ENCODE measurements at places on chromosomes 5 and 9. TPM values are rescaled to one million over a fixed set of nuclear protein-coding genes. Genes with fewer than 3 reads are reported as not detected.

Gene SFXN1
- total RNA-seq = 83.0 TPM

DNA sequence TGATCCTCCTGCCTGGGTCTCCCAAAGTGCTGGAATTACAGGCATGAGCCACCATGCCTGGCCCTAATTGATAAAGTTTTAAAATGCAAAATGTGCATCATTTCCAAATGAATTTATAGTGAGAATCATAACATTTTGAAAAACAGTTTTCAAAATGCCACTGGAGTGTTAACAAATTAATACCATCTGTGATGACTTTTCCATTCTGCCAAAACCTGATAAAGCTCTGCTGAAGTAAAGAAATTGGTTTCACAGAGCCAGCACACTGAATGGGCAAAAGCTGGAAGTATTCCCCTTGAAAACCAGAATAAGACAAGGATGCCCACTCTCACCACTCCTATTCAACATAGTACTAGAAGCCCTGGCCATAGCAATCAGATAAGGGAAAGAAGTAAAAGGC is 89.6 kb downstream of the MUSK start:
- no peak for DNase-seq

GRCh38 chr5:964821-965220 is 43.8 kb upstream of the NKD2 start:
- DNase-seq = no peak

Gene MOB3B
- not detected for total RNA-seq

Gene FPGS
- 55.1 TPM for total RNA-seq

Gene LVRN
- total RNA-seq = 0.17 TPM

Gene CCDC69
- total RNA-seq = 0.60 TPM

Gene RORB
- not detected for total RNA-seq

Gene LARP1
- 207 TPM for total RNA-seq

DNA sequence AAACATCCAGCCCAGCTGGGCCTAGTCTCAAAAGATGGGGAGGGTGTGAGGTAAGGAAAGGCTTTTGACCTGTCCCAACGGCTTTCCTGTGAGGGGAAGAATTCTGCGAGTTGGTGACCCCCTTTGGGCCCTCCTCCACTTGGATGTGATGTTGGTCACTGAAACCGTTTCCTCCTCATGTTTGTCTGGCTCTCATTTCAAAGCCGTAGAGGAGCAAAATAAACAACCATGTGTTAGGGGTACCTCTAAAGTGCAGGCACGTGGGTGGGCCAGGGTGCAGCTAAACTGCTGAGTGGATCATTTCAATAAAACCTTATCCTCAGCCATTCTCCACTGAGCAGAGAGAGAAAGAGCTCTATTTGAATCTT is 84.3 kb upstream of the MELK start:
- no peak for DNase-seq

Gene OTP
- not detected for total RNA-seq

DNA sequence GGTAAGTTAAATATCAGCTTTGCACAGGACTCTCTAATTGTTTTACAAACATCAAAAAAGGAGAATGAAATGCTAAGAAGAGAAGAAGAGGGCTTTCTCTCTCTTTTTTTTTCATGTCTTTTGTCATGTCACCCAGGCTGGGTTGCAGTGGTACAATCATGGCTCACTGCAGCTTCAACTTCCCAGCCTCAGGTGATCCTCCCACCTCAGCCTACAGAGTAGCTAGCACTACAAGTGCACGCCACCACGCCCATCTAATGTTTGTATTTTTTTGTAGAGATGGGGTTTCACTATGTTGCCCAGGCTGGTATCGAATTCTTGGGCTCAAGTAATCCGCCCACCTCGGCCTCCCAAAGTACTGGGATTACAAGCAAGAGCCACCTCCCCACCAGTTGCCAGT is 18.6 kb downstream of the SERINC5 start:
- DNase-seq = no peak

- DNase-seq = no peak
Measured at GRCh38 chr9:99860266-99860665, 38.6 kb downstream of the NR4A3 start.

Gene RNF183
- not detected for total RNA-seq

DNA sequence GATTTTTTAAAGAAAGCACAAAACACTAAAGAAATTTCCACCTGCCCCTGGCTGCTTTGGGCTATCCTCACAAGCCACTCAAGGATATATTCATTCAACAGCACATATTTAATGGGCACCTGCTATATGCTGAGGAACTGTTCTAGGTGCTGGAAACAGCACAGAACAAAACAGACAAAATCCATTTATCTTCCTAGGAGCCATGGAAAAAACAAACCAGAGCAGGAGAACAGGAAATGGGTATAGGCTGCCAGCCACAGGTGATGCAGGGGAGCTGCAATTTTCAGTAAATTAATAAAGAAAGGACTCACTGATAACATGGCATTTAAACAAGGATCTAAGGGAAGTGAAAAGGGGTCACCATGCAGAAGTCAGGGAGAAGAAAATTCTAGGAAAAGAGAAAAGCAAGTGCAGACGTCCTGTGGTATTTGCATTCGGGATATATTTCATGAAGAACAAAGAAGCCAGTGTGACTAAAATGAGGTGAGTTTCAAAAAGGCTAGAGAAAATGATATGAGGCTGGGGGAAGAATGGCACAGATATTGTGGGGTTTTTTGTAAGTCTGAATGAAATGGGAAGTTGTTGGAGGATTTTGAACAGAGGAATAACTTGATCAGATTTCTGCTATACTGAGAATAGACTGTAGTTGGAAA is 152.2 kb downstream of the ADAMTSL1 start:
- no peak for DNase-seq

GRCh38 chr5:87298692-87299362 is 31.1 kb downstream of the RASA1 start:
- DNase-seq = no peak

DNA sequence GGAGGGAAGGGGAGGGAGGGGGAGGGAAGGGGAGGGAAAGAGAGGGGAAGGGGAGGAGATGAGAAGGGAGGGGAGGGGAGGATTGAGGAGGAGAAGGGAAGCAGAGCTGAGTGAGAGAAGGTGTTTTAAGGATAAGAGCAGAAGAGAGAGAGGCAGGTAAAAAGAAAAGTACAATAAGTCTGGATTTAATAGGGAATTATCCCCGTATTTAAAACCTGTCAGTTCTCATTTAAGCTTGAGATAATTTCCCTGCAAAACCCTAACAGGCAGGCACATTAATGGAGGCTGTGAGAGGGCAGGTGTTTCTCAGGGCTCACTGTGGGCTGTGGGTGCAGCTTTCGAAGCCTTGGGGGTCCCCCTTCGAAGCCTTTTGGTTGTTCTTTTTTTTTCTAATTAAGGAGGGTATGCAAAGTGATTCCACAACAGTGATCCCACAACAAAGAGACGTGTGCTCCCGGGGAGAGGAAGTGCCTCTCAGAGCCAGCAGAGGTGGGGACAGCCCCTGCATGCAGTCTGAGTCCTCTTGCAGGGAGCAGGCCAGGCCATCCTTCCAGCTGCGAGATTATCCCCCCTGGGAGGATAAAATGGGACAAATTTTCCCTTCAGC is 317.9 kb upstream of the IRX1 start:
- DNase-seq = no peak

DNA sequence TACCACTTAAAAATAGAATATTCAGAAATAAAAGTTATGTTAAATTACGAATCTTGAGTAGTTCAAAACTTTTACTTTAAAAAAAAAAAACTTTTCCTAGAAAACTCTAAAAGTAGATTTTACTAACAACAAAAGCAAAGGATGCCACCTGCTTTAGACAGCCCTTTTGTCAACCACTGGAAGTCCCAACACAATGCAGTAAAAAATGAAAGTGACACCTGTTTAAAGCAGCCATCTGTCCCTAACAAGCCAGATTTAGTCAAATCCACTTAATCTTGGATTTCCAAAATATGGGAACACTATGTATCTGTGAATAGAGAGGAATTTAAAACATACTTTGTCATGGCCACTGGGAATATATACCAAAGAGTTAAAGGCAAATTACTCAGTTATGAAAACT is 3.8 kb downstream of the RFX3 start:
- no peak for DNase-seq

Measured in HFFc6 (cell line).